AG04450 (cell line): ENCODE measurements at places on chromosomes 4 and X.

DNA sequence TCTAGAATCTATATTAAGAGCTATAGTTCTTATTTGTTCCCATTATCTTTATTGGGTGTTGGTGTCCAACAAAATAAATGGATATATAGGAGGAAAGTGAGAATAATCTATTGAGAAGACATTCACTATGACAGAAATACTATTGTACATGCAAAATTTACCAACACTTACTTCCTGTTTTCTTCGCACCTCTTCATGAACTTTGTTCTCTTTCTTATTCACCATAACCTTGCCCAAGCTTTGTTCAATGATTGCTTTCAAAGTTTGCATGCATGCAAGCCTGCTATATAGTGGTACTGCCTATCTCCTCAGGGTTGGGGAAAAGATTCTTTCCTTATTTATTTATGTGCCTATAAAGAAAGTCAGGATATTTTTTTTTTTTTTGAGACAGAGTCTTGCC, 176.4 kb upstream of the JADE1 start:
- DNase-seq, result no peak

GRCh38 chrX:17861489-17862011, 452 bp upstream of the RAI2 start:
- no peak for DNase-seq

- no peak for DNase-seq
Measured at GRCh38 chr4:85488416-85488815, 13.5 kb downstream of the ARHGAP24 start.

- no peak for DNase-seq
Measured at GRCh38 chr4:2301225-2301642, 39.3 kb upstream of the MXD4 start.
